ENCODE measurements at places on chromosomes 7 and 10.

DNA sequence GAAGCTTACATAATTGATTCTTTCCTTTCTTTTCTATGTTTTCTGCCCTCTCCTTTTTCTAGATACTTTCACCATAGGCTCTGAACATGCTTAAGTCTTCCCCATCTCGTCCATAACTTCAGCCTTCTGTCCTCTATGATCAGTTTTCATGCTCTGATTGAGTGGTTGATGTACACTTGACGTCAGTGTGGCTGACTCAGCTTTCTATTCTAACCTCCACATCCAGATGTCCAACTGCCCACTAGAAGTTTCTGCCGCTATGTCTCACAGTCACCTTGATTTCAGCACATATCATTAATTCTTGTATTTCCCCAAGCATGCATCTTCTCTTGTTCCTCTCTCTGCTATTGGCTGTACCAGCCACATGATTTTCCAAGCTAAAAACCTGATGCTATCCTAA, 15.0 kb downstream of the CDK14 start:
- no peak for DNase-seq

- DNase-seq, result no peak
These were observed 105.4 kb downstream of the EPDR1 start for GRCh38 chr7:38025815-38026214.

DNA sequence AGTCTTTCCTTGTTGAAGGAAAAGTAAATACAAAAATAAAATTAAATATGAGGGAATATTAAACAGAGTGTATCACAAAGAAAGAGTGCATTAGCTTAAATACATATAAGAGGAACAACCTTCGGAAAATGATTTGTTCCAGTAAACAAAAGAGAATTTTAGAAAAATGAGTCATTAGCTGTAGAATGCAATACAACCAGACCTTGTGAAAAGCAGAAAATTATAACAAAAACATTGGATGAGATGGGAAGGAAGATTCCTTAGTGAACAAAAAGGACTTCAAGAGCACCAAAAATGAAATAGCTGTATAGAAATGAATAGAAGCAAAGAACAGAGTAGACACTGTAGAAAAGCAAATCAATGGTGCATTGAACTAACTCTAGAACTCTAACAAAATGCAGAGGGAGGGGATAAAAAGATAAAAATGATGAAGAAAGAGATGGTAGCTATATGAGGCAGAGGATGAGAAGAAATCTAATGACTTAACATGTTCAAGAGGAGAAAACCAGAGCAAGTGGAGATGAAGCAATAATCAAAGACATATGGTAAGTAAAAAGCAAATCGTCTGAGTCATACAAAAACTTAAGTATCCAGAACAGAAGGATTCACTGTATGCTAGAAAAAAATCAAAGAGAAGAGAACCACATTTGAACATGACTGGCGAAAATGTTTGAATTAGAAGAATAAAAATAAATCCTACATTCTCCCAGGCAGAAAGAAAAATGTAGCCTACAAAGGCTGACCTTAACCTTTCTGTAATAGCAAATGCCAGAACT, 190.5 kb downstream of the TMEM26 start:
- DNase-seq, result no peak

- DNase-seq, result no peak
These were observed 575.7 kb downstream of the REEP3 start for GRCh38 chr10:64096941-64097340.

DNA sequence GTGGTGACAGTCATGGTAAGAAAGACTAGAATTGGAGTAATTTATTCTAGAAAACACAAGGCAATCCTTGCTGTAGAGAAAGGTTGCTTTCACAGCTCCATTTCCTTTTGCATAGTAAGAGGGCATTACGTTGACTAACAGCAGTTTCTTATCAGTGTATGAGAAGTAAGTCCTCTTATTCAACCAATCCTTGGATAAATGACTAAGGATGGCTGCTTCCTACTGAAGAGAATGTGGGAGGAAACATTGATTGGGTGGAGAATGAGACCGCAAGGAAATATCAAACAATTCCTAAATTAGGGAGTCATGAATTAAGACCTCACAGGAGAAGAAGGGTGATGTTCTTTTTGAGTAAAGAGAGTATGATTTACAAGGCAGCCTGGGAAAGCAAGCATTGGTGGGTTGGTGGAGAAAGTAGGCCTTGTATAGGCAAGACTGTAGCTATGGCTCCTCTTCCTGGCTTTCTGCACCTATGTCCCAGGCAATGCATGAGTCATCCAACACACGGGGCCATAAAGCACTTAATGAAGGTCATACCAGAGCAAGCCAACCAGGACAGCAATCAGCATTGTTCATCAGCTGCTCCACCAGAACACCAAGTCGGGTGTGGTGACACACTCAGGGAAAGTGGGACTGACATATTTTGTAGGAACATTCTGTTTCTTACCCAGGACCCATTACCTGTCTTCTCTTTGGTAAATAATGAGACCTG, 5.6 kb downstream of the MGAM start:
- no peak for DNase-seq

DNA sequence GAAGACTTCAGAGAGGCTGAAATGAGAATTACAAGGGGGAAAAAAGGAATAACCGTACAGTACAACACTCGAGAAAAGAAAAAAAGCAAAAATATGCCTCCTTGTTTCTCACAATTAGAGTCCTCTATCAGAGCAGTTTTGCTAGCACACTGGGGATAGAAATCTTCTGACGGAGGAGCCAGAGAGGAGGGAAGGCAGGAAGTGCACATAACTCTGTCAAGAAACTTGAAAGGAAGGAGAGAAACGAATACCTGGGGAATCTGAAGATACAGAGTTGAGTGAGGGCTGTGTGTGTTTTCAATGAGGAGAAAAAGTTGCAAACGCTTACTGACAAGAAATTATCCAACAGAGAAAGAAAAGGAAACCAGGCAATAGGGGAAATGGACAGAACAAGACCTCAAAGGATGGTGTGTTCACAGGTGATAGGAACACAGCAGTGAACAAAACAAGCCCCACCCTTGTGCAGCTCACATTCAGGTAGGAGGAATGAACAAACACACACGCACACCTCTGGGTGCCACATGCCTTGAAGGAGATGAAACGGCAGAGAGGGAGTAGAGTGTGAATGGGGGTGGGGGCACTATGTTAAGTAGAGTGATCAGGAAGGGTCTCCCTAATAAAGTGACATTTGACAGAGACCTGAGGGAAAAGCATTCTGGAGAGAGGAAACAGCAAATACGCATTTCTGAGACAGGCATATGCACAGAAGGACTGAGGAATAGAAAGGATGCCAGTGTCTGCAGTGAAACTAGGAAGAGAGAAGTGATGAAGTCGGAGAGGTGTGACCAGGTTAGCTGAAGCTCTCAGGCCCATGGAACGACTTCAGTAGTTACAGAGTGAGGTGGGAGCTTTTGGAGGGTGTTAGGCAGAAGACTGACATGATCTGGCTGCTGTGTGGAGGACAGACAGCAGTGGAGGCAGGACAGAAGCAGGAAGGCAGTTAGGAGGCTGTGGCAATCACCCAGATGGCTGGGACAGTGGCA, 46.7 kb upstream of the SPOCK2 start:
- no peak for DNase-seq

- DNase-seq, result no peak
These were observed 307.4 kb upstream of the LRGUK start for GRCh38 chr7:133819695-133820094.

- DNase-seq, result no peak
These were observed 563.1 kb downstream of the LRMDA start for GRCh38 chr10:75994357-75995040.

GRCh38 chr7:19397911-19398310, 252.7 kb upstream of the FERD3L start:
- no peak for DNase-seq

DNA sequence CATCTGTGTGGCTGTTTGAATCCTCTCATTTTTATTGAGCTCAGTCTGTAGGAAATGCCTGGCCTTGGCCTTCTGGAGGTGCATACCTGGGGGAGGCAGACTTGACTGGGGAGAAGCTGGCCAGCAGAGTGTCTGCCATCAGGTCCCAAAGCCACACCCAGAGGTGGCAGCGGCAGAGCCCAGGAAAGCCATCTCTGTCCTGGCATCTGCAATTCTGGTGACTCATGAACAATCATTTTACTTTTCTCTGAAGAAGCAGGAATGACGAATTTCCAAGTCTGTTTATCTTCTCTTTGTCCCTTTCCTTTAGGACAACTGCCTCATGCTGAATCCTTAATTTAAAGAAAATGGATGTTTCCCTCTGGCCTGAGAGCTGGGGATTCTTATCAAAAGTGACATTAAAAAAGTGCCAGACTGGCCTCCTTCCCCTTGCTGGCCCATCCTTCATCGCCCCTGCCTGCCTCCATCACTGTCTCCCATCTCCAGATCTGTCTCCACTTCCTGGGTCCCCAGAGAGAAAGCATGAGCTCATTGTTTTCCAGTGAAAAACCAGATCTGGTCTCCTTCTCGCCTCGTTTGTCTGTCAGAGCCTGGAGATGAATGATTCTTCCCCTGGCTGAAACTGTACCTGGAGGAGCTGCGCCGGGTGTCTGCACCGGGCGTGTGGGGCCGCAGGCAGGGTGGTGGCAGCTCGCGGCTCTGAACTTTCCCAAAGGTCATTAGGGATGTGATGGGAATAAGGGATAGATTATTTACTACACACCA, 124.5 kb downstream of the TMEM178B start:
- DNase-seq, result no peak

DNA sequence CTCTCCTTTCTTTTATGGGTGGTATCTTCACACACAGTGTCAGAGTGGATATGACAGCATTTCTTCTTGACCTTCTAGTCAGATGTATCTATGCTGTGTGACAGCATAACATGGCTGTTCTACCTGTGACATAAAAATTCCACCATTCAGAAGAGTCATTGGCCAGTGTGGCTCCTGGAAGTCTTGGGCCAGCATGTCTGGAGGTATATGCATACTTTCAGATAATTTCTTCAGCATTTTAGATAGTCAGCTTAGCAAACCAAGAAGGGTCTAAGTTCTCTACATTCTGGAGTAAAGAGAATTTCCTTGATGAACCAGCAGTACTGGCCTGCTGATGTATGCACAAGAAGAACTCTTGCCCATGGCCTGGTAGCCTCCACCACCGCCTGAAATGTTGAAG, 179.3 kb downstream of the BMPER start:
- no peak for DNase-seq

GRCh38 chr7:2152646-2153045, 80.1 kb downstream of the MAD1L1 start:
- no peak for DNase-seq

DNA sequence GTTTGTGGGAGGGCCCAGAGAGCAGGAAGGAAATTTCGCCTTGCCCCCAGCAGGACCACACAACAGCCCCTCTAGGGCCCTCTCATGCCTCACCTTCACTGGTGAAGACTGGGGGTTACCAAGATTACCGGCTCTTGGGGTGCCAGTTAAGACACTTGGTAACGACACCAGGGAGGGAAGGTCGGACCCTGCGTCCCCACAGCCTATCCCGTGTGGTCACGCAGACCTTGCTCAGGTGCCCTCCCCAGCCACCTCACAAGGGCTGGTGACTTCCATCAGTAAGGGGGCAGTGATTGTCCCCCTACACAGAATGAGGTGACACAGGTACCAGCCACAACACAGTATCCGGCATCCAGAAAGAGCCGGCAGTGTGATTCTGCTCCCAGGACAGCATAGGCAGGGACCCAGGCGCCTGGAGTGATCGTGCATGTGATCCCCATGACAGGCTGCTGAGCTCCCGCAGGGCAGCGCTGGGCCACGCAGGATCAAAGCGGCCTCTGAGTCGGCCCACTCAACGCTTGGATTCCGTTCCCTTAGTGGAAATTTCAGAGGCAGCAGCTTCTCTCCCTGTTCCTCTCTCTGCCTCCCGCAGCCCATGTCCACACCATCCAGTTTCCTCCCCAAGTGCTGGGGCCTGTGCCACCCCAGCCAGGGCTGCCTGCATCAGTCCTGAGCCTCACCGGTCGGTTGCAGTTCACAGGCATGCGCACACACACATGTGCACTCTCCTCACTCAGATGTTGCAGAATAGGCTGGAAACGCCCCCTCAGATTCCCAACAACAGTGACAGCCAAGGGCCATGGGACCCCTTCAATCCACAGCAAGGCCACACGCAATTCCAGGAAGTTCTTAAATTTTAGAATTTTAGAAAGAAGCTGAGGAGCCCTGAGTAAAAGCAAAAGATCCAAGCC, 35.8 kb downstream of the CAMK2B start:
- DNase-seq, result no peak
